ENCODE measurements at places on chromosomes 2 and 18. TPM values are rescaled to one million over a fixed set of nuclear protein-coding genes. Genes with fewer than 3 reads are reported as not detected.

DNA sequence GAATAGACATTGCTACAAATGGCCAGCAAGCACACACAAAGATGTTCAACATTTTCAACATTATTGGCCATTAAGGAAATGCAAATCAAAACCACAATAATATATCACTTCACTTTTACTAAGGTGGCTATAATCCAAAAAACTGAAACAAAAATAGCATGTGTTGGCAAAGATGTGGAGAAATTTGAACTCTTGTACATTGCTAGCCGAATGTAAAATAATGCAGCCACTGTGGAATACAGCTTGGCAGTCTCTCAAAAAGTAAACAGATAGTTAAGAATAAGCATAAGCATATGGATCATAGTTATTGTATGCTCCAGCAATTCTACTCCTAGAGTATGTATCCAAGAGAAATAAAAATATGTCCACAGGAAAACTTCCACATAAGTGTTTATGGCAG is 192.5 kb downstream of the EN1 start:
- DNase-seq = no peak

MOCOS gene
- 9.7 TPM for total RNA-seq

DNA sequence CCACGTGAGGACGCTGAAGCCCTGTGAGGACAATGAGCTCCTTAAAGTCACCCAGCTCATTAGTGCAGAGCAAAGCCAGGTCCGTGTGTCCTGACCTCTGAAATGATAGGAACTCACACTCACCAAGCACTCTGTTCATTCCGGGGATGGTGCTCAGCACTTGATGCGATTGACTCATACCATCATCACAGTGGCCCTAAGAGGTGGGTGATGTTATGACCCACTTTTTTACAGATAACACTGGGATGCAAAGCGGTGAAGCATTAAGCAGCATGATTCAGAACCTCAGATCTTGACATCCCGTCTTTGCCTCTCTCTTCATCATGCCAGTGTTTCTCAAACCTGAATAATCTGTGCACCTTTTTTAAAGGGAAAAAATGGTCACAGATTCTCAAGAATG is 234.8 kb downstream of the ALPK2 start:
- DNase-seq = no peak

PECR gene
- 10.2 TPM for total RNA-seq

- DNase-seq = no peak
Observed at GRCh38 chr2:105861200-105861599, 116.5 kb downstream of the NCK2 start.

RPRM gene
- not detected for total RNA-seq

- no peak for DNase-seq
Observed at GRCh38 chr2:148853458-148853857, 21.6 kb upstream of the KIF5C start.

- DNase-seq = no peak
Observed at GRCh38 chr2:97761192-97761591, 47.8 kb downstream of the ZAP70 start.

GRCh38 chr18:44514106-44514505 is 166.6 kb upstream of the SETBP1 start:
- no peak for DNase-seq

ERICH2 gene
- not detected for total RNA-seq

GRCh38 chr18:49728542-49728941 is 84.8 kb downstream of the ACAA2 start:
- no peak for DNase-seq

- no peak for DNase-seq
Observed at GRCh38 chr2:177298191-177298590, 33.7 kb upstream of the NFE2L2 start.

CWC22 gene
- 28.1 TPM for total RNA-seq

- DNase-seq = no peak
Observed at GRCh38 chr18:7870855-7871254, 303.7 kb downstream of the PTPRM start.

CYB5A gene
- total RNA-seq = 185 TPM

- DNase-seq = no peak
Observed at GRCh38 chr18:61400716-61401115, 67.5 kb downstream of the CDH20 start.

- DNase-seq = no peak
Observed at GRCh38 chr2:232653441-232653840, 20.0 kb downstream of the EFHD1 start.

SERPINB4 gene
- not detected for total RNA-seq

GRCh38 chr2:191318037-191318728 is 73.0 kb downstream of the MYO1B start:
- no peak for DNase-seq

LOXHD1 gene
- total RNA-seq = 0.59 TPM

DNA sequence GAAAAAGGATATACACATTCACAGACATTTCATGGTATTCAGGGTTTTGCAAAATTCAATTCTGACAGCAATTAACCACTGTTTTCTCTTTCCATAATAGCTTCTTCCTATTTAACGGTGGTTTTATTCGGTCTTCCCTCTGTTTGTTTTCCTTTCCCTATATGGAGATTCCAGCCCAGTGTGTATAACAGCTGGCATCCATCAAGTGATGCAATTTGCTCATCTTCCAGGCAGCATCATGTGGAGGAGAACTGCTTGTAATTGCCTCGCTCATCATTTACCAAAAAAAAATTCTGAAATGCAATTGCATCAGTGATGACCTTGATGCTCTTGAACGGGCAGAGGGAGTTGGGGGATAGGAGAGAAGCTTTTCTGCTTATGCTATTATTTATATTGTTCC is 165.9 kb upstream of the PGAP1 start:
- no peak for DNase-seq

SERPINB11 gene
- total RNA-seq = not detected

DNA sequence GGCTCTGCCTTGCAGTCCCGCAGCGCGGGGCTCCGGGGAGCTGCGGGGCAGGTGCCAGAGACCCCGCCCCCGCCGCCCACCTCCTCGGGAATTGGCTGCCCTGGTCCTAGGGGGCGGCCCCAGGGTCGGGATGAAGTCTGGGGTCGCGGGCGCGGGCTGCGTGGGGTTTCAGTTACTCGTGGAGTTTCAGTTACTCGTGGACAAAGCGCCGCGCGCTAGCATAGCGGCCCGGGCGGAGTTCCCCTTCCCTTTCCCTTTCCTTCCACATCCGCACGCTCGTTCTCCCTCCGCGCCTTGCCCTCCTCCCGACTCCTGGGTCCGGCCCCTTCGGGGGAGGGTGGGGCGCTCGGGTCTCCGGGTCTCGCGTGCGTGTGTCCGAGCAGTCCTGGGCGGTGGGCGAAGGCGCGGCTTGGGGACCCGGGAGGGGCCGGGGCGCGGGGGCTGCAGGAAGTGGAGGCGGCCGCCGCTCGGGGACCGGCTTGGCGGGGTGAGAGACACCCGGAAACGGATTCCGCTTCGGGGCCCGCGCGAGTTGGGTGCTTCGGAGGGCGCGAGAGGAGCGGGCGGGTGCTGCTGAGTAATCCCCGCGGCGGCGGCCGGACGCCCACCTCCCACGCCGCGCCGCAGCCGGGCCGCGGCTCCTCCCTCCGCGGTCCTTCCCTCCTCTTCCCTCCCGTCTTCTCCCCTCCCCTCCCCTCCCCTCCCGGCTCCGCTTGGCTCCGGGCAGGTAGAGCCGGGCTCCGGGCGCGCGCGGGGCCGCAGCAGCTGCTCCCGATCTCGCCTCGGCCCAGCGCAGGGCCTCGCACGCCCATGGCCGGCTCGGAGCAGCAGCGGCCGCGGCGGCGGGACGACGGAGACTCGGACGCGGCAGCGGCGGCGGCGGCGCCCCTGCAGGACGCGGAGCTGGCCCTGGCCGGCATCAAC is at the start of gene TTC39C:
TSS of gene TTC39C (plus strand) at position 693 of the 924 bp plus-strand sequence. CDS start at position 811, 118 bp downstream.
- DNase-seq = peak; percentile 75

CYP27A1 gene
- 25.6 TPM for total RNA-seq

DNA sequence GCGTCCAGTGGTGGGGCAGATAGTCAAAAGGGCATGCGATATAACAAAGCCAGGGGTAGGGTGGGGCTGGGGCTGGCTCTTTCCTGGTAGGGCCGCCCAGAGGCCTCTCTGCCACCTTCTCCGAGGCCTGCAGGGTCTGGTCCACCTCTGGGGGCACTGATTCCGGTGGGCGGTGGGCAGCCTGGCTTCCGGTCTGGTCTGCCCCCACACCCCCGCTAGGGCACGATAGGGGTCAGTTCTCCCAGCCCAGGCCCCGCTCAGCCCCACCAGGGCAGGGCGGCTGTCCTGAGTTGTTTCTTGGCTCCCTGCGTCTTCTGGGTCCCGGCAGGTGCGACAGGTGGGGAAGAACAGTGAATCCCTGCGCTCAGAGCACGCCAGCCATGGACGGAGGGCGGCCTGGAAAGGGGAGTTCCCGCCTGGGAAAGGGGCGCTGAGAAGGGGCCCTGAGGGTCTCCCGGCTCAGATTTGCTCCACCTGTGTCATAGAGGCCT is 707 bp upstream of the ERFE start:
- DNase-seq = no peak

DNA sequence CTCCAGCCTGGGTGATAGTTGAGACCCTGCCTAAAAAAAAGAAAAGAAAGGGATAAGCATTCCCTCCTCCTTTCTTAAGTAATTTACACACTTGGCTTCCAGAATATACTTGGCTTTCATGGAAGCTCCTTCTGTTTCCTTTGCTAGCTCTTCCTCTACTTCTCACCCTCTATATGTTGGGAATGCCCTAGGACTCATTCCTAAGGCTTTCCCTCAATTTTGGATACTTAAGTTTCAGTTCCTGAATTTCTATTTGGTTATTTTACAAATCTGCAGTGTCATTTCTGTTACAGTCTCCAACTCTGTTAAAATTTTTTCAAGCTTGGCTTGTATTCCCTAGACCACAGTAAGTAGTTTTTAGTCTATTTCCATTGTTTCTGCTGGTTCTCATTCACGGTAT is 23.6 kb downstream of the SP3 start:
- DNase-seq = no peak

DNA sequence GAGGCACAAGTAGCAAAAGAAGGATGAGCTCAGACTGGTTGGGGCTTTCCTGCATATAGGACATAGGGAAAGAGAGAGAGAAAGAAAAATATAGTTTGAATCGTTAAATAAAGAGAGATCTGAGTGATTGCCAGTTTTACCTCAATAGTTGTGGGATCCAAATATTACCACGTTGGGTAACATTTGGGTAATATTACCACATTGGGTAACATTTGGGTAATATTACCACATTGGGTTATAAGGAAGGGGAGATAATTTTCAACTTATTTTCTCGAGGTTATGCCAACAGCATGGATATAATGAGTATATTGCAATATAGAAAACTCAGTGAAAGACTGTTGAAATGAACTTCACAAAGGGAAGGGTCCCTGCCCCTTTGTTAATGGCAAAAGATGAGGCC is 20.7 kb downstream of the SP140 start:
- no peak for DNase-seq

DNA sequence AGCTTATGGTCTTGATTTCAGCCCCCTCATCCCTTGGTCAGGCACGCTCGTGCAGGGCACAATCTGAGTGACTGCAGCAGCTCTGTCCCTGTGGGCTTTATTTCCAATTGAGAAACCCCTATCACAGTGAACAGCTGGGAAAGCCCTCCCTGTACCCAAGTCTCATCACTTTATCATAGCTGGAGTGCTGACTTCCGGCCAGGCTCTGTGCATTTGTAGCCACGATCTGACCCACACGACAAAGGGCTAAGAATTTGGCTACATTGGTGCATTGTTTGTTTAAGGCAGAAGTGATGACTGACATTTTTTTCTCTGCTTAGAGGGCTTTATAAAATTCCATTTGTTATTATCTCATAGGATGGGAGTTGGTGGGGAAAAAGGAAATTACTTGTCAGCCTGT is 184.4 kb downstream of the KCNS3 start:
- no peak for DNase-seq

PCARE gene
- not detected for total RNA-seq

ATG16L1 gene
- total RNA-seq = 46.0 TPM

GRCh38 chr18:76994086-76994654 is 138.4 kb downstream of the MBP start:
- no peak for DNase-seq

TCF23 gene
- not detected for total RNA-seq
